ENCODE measurements at places on chromosomes 2 and 18.

- DNase-seq = no peak
Observed at GRCh38 chr2:54672590-54673456, 50.6 kb upstream of the EML6 start.

- DNase-seq = peak; percentile 76
Observed at GRCh38 chr2:64311948-64312621, 141.9 kb upstream of the LGALSL start.

DNA sequence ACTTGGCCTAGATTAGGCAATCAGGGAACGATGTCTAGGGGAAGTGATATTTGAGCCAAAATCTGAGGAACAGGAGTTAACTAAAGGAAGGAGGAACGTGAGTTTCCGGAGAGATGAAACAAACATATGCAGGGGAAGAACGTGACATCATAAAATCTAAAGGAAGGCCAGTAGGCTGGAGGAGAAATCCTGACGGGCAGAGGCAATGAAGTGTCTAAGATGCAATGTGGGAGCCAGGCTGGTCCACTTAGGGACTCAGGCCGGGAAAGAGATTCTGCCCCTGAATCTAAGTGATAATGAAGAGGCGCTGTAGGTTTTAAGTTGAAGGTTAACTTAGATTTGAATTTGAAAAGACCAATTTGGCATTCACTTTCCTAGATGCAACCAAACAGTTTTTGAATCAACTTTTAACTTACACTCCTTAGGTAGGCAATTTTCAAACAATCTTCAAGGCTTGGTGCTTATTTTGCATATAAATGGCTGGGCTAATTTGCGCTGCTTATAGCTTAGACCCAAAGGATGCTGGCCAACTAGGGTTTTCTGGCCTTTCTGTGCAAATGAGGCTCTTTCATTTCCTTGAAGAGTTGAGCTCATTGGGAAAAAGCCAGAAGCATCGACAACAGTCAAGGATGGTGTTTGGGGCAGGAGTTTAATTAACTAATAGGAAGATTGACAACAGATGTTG lies 221.7 kb downstream of the SOX11 start:
- DNase-seq = no peak

- no peak for DNase-seq
Observed at GRCh38 chr2:133602538-133602937, 34.3 kb upstream of the NCKAP5 start.

DNA sequence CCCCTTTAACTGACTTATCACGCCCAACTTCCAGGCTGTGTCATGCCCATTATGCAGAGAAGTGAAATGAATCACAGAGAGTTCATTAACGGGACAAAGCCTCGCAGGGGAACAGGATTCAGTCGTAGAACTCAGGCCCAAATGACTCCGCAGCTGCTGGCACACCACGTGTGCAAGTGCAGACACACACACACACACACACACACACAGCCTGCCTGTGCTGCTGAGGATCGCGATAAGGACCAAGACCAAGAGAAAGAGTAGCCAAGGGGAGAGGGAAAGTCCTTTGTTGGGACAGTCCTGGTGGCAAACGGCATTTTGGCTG lies 90.0 kb upstream of the TAF1B start:
- DNase-seq = no peak

DNA sequence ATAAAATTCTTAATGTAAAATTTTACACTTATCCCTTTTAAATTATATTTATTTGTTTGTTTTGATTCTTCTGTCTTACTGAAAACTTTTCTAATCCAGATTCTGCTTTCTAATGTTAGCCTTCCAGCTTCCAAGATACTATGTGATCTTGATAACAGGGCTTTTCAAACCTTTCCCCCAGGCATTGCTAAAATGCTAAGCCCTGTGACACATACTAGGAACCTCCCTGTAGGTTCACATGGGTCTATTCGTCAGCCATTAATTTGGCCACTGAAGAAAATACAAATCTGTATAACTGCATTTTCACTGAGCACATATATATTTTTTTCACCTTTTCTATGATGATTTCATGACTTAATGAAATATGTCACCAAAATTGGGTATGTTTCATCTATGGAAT lies 92.8 kb upstream of the MAP4K3 start:
- DNase-seq = no peak

DNA sequence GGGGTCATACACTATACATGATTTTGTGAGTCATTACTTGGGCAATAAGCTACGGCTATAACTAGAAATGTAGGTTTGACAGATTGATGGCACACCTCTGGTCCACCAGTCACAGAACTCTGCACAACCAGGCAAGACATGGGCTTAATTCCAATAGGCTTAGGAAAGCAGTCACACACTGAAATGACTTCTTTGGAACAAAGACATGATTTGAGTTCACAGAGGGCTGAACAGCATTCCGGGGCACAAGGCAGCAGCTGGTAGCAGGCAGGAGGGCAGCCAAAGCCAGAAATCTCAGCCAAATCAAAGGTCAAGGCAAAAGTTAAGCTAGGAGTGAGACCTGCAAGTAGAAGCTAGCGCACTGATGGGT lies 27.4 kb downstream of the FABP1 start:
- no peak for DNase-seq

GRCh38 chr18:76364282-76365259 lies 130.5 kb downstream of the ZNF516 start:
- DNase-seq = no peak

- peak; percentile 90 for DNase-seq
Observed at GRCh38 chr2:53509831-53510388, 257.7 kb upstream of the CHAC2 start.

DNA sequence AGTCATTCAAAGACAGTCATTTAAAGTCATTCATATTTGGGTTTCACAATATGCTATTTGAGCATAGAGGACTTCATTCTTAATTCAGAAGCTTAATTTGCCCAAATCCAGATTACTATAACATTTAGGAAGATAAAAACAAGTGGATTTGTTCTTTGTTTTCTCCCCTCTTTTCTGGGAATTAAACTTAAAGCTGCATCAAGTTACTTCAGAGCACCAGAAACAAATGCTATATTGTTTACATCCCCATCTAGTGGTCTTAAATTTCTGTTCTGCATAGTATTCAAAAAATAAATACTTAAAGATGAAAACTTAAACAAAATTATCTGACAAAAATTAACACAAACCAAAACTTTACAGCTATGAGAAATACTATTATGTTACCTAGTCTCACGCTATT lies 34.7 kb upstream of the MARCHF7 start:
- no peak for DNase-seq

DNA sequence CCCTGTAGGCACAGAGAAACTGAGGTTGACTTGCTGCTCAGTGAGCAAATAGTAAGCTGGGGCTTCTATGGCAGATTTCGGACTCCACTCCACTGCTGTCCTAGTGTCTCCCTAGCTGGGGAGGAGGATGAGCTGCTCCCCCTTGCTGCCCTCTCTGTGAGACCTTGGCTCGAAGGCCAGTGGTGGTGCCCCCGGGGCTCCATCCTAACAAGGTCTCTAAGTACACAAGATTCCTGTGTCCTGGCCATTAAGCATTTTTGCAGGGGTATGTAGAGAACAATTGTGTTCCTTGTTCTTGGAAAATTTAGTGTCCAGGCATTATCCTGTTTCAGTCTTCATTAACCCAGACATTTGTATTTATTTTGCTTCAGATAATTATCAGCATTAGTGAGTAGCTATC lies 21.3 kb upstream of the BCL2L11 start:
- no peak for DNase-seq

DNA sequence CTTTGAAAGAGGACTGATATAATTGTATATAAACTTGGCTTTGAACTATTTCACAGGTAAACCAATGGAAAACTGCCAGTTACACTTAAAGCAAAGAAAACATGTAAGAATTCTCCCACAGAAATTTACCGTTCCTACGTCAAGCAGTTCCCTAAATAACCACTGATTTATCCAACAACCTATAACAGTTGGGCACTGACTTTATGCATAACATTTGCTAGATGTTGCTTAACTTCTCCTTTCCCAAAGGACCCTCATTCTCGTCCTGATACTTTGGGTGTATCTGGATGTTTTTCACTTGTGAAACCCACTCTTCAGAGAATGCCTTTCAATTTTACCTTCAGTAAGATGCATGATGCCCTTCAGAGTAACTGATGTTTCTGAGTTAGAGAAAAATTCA lies 43.8 kb downstream of the STAT1 start:
- no peak for DNase-seq

DNA sequence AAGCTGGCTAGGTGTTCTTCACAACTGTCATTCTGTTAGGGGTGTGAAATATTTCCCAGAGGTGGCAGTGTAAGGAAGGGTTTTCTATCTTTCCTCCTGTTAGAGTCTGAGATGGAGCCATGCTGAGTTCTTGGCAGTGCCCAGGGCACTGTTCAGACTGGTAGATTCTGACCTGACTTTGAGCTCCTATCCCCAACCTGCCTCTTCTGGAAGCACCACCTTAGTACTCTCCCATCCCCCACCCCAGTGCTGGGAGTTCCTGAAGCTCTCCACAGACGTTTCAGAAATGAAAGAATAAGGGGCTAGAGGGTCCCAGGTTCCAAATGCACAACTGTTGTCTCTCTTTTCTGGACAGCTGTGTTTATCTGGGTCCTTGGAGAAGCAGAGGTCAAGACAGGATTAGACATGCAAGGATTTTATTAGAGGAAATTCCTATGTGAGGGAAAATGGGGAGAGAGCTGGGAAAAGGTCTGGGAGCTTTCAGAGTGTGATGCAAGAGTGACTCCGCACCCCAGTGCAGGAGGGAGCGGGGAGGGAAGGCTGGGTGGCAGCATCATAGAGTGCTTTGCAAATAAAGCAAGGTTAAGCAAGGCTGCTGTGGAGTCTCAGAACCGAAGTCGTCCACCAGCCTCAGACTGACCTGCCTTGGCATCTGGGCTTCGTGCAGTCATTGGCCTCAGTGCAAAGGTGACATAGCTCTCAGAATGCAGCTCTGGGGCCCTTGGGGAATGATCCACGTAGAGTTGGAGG lies 75.5 kb downstream of the SLC4A3 start:
- DNase-seq = no peak

DNA sequence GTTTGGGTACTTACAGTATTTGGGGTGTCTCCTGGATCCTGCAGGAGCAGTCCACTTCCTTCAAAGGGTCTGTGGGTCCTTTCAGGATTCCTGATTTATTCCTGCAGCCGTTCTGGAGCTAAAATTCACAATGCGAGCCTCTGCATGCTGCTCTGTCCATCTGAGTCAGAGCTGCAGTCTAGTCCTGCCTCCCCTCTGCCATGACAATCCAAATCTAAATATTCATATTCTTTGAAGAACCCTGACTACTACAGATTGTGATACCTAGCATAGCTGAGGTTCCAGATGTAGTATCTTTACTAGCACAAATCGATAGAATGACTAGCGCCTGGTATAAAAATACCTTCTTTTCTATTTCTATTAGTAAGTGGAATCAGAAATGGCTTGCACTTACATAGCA lies 31.3 kb upstream of the GAREM1 start:
- DNase-seq = no peak

- no peak for DNase-seq
Observed at GRCh38 chr2:103873716-103874351, 980.1 kb upstream of the POU3F3 start.

DNA sequence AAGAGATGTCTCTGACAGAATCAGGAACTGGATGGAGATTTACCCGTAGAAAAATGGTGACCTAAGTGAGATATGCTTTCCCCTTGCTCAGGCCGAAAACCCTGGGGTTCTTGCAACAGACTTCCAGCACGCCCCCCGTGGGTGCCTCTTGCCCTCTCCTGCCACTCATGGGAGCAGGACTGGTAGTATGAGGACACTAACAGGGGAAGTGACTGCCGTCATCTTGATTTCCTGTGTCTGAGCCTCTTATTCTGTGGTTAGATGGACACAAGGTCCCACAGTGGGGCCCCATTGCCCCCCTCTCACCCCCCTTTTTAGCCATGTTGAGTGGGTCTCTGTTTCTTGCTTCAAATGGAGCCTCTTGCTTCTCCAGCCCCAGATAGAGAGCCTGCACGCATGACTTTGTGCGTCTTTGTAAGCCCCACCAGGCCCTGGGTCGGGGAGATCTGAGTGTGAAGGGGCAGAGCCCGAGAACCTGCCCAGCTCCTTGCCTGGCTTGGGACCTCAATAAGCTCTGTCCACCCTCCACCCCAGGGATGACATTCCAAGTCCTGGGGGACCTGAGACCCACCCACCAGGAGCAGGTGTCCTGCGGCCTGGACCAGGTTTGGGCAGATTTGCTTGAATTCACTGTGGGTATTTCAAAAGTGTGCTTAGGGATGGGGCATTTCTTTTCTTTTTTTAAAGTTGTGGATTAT lies 12.6 kb downstream of the GNLY start:
- DNase-seq = no peak

DNA sequence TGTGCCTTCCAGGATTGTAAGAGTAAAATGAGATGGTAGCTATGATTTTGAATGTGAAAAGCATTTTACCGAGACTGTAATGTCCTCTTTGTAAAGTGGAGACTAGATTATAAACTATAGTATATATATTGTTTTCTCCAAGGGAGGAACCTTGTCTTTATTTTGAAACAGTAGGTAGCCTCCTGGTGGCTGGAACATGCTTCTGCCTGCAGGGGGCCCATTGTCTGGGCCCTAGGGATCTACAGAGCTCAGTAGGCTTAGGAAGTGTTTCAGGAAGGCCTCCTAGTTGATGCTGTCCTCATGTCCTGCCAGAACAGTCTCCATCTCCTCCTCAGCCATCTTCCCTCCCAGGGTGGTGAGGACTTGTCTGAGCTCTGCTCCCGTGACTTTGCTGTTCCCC lies 3.0 kb downstream of the PIKFYVE start:
- DNase-seq = no peak

GRCh38 chr2:24111407-24111901 lies 11.7 kb downstream of the PFN4 start:
- DNase-seq = no peak

DNA sequence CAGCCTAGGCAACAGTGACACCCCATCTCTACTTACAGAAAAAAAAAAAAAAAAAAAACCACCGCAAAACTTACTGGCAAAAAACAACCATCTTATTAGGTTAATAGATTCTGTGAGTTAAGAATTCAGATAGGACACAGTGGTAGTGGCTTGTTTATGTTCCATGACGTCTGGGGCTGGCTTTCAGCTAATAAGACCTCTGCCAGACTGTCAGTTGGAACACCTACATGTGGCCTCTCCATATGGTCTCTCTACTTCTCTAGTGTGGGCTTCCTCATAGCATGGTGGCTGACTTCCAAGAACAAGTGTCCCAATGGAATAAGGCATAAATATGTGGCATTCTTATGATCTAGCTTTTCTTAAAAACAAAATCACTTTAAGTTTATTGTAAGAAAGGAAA lies 94.0 kb upstream of the OTX1 start:
- peak; percentile 8 for DNase-seq

DNA sequence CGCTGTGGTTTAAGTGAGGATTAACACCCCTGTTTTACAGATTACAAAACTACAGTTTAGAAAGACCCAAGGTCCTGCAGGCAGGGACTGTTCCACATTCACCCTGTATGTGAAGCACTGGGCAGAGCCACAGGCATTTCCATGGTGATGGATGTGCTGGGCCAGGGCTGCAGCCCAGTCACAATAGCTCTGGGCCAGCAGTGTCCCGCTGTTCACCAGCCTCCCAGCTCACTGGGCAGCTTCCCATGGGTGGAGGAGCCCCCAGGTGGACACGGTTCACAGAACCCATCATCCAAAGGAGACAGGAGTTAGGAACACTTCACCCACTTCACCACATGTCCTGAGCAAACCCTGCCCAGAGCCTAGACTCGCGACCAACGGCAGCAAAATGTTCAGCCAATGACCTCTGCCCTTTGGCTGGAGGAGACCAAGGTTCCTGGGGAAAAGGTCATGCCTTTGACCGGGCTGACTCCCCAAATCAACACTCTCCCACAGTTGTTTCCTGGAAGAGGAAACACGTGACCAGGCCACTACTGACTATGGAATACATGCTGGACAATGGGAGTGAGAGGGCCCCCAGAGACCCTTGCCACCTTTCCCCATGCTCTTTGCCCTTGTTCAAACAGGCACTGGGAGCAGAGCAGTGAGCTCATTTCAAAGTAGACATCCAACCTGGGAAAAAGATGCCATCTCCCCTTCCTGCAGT lies 28.0 kb upstream of the SLC35F6 start:
- DNase-seq = no peak

Data from NCI-H524 (cell line).